ENCODE measurements at places on chromosomes 3 and 15. TPM values are rescaled to one million over a fixed set of nuclear protein-coding genes. Genes with fewer than 3 reads are reported as not detected.

The ANKRD63 gene
- not detected for total RNA-seq

GRCh38 chr15:35142578-35142977, 57.5 kb upstream of the NANOGP8 start:
- no peak overlapping the region for H3K27ac ChIP-seq
- no peaks in the 10 kb centered on the region for H3K4me1 ChIP-seq
- no peaks in the 10 kb centered on the region for H3K36me3 ChIP-seq
- H3K27me3 ChIP-seq = peaks cover 16% of the 10 kb centered on the region

GRCh38 chr3:101270149-101270548, 50.2 kb downstream of the IMPG2 start:
- no peak overlapping the region for H3K27ac ChIP-seq
- peaks cover 6% of the 10 kb centered on the region for H3K36me3 ChIP-seq
- H3K4me3 ChIP-seq = no peak overlapping the region
- DNase-seq = no peak
- no peaks in the 10 kb centered on the region for H3K4me1 ChIP-seq
- no peaks in the 10 kb centered on the region for H3K27me3 ChIP-seq

The CKMT1B gene
- total RNA-seq = 0.40 TPM

- H3K4me3 ChIP-seq = no peak overlapping the region
- H3K4me1 ChIP-seq = peaks cover 11% of the 10 kb centered on the region
- no peaks in the 10 kb centered on the region for H3K27me3 ChIP-seq
- DNase-seq = no peak
- H3K27ac ChIP-seq = no peak overlapping the region
- no peaks in the 10 kb centered on the region for H3K36me3 ChIP-seq
These were observed 10.1 kb upstream of the RTP4 start for GRCh38 chr3:187358068-187358467.

GRCh38 chr3:11803977-11804892, 42.5 kb downstream of the TAMM41 start:
- H3K27me3 ChIP-seq = no peaks in the 10 kb centered on the region
- H3K36me3 ChIP-seq = peaks cover 59% of the 10 kb centered on the region
- no peak overlapping the region for H3K4me3 ChIP-seq
- H3K27ac ChIP-seq = no peak overlapping the region
- DNase-seq = peak; percentile 68

GRCh38 chr3:188036375-188037194, 117.4 kb upstream of the LPP start:
- peaks cover 9% of the 10 kb centered on the region for H3K36me3 ChIP-seq
- H3K4me3 ChIP-seq = no peak overlapping the region
- no peak overlapping the region for H3K27ac ChIP-seq
- no peak for DNase-seq
- peaks cover 2% of the 10 kb centered on the region for H3K27me3 ChIP-seq

DNA sequence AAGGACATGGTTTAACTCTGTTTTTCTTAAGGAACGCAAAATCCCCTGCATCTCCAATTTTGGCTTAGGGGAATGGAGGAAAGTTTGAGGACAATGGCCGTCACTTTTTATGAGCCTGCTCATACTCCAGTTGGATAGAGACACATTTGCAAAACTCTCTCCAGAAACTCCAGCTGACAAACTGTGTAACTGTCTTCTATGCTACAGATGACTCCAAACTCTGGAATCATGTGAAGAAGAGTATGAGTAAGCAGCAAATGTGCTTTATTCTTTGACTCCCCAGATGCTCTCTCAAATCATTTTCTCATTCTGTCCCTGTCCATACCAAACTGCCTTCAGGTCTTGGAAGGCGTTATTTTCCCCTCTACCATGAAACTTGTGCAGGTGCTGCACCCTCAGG, 226.5 kb upstream of the GPR149 start:
- no peak overlapping the region for H3K27ac ChIP-seq
- H3K4me3 ChIP-seq = no peak overlapping the region
- H3K36me3 ChIP-seq = no peaks in the 10 kb centered on the region
- H3K27me3 ChIP-seq = no peaks in the 10 kb centered on the region
- no peaks in the 10 kb centered on the region for H3K4me1 ChIP-seq

GRCh38 chr3:134928392-134928791, 133.3 kb downstream of the EPHB1 start:
- no peak overlapping the region for H3K27ac ChIP-seq
- no peaks in the 10 kb centered on the region for H3K36me3 ChIP-seq
- no peak for DNase-seq
- peaks cover 30% of the 10 kb centered on the region for H3K4me1 ChIP-seq
- H3K27me3 ChIP-seq = peaks cover 26% of the 10 kb centered on the region

DNA sequence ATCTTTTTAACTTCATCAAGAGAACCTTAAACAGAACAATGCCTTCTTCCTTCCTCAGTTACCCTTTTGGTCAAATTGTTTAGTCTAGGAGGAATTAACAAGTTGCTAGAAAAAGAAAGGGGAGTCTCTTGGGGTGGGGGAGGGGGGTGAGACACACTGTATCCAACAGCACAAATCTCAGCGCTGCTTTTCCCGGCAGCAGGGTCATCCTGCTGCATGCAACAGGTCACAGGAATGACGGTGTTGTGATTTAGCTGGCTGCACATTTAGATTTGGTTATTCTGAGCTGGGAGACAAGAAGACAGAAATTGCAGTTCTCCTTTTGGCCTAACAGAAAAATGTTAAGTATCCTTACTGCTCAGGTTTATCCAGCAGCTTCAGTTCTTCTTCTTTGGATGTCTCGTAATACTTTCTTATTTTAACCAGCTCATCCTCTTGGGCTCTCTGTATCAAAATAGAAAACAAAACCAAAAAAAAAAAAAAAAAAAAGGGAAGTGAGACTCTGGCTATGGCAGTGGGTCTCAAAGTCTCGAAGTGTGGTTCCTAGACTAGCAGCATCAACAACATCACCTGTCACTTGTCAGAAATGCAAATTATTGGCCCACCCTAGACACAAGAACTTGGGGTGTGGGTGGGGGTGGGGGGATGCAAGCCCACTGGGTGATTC, 190.5 kb downstream of the GREM1 start:
- H3K27ac ChIP-seq = no peak overlapping the region
- H3K4me3 ChIP-seq = no peak overlapping the region
- no peaks in the 10 kb centered on the region for H3K36me3 ChIP-seq
- H3K27me3 ChIP-seq = no peaks in the 10 kb centered on the region
- no peak for DNase-seq

DNA sequence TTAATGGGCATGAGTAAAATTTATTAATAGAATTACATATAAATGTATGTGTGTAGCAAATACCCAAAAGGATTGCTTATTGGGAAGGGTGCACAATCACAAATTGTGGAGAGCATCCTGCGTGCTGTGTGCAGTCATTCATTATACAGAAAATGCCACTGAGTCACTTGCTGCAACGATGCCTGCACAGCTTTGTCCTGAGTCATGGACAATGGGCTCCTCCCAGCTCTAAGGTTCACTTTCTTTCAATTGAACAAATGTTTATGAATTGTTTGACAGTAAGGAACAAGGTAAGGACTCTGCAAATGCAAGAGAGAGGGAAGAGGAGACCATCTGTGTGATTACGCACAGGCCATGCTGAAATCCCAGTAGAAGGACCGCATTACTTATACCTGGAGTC, 18.7 kb downstream of the CFAP161 start:
- H3K27me3 ChIP-seq = peaks cover 7% of the 10 kb centered on the region
- H3K36me3 ChIP-seq = no peaks in the 10 kb centered on the region
- no peak overlapping the region for H3K4me3 ChIP-seq
- H3K4me1 ChIP-seq = peaks cover 2% of the 10 kb centered on the region
- DNase-seq = no peak

GRCh38 chr3:107841831-107842230, 249.0 kb downstream of the CD47 start:
- no peaks in the 10 kb centered on the region for H3K4me1 ChIP-seq
- peaks cover 2% of the 10 kb centered on the region for H3K27me3 ChIP-seq

DNA sequence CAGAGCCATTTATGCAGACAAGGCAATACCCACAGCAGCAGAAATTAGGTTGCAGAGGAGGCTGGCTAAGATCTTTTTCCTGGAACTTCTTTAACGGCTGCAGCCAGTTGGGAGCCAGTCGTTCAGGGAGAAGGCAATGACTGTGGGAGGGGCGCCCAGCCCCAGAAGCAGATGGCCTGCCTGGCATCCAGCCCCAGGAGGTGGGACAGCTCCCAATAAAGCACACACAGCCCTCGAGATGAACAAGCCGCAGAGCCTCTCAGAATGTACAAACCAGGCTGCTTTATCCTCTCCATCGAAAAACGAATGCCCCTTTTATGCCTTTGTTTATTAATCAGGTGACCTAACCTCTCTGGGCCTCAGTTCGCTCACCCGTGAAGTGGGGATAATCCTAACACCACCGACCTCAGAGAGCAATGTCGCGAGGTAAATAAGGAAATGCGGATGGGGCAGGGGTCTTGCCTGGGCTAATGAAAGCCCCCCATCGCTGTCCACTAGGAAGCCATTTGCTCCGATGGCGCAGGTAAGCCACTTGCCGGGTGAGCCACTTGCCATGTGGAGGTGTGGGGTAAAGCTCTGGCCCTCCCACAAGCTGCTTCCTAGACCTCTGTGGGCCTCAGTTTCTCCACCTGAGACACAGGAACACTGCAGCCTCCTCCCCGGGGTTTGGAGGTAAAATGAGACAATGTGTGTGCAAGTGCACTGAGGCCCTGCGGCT, 35.8 kb downstream of the MGLL start:
- H3K4me3 ChIP-seq = no peak overlapping the region
- H3K27ac ChIP-seq = no peak overlapping the region
- H3K27me3 ChIP-seq = peaks cover under 1% of the 10 kb centered on the region
- no peaks in the 10 kb centered on the region for H3K36me3 ChIP-seq
- H3K4me1 ChIP-seq = peaks cover 8% of the 10 kb centered on the region

DNA sequence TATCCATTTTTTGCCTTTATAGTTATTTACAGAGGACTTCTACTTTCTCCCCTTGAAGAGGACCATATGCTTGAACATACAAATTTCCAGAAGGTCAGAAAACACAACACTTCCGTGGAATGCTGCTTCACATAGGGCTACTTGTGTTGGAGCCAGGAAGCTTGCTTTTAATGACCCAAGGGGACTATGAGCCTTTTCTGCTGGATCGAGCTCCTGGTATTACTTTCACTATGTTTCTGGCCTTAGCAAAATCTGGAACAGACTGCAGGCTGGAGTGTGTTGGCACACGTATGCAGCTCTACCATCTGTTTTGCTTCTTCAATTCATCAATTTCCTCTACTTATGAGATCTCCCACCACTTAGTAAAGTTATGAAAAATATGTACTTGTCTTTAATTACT, 69.3 kb upstream of the CBLB start:
- peaks cover 13% of the 10 kb centered on the region for H3K36me3 ChIP-seq
- peaks cover 6% of the 10 kb centered on the region for H3K4me1 ChIP-seq
- H3K27me3 ChIP-seq = no peaks in the 10 kb centered on the region

The DCP1A gene
- 28.6 TPM for total RNA-seq

- peaks cover 3% of the 10 kb centered on the region for H3K27me3 ChIP-seq
- DNase-seq = no peak
- no peaks in the 10 kb centered on the region for H3K36me3 ChIP-seq
- no peaks in the 10 kb centered on the region for H3K4me1 ChIP-seq
- H3K27ac ChIP-seq = no peak overlapping the region
These were observed 210.3 kb upstream of the ONECUT1 start for GRCh38 chr15:53000409-53000808.

The SLC22A14 gene
- not detected for total RNA-seq

DNA sequence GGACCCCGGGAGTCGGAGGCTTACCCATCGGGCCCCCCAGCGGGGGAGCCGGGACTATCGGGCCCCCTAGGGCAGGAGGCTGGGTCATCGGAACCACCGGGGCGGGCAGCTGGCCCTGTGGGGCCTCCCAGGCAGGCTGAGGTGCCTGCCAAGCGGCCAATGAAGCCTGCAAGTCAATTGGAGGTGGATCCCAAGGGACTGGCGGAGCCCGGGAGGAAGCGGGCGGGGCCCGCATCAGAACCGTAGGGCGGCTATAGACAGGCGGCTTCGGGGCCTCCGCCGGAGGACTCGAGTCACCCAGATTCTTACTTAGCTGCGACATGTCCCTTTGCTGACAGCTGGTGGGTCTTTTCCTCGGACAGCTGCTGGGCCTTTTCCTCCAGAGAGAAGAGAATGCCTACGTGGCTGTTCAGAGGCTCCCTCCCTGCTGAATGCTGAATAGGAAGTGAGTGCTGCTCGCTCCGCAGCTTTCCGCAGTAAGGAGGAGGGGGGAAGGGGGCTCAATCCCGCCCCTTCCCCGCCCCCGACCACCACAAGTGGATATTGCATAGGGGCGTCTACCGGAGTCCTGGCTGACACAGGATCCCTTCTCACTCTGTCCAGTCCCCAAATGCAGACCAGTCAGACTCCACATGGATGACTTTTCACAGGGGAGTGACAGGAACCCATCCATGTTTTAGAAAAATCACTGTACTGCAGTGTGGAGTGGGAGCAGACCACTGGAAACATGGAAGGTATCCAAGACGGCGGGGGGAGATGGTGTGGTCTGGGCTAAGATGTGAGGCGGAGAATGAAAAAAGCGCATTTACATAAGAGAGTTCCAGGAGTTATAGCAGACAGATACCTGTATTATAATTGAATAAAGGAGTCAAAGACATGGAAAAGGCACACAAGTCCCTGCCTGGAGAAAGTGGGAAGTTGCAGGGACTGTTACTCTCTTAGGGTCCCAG, at the start of gene MAGEL2:
Gene MAGEL2 (minus strand): TSS at position 447 of the 950 bp plus-strand sequence. CDS start 125 bp downstream, at position 322.
- peaks cover 5% of the 10 kb centered on the region for H3K27me3 ChIP-seq
- no peaks in the 10 kb centered on the region for H3K4me1 ChIP-seq
- no peak for DNase-seq
- H3K27ac ChIP-seq = no peak within 1 kb of the TSS
- no peaks in the 10 kb centered on the region for H3K36me3 ChIP-seq

- no peak for DNase-seq
- no peaks in the 10 kb centered on the region for H3K27me3 ChIP-seq
- H3K27ac ChIP-seq = no peak overlapping the region
- H3K4me1 ChIP-seq = peaks cover 2% of the 10 kb centered on the region
- H3K4me3 ChIP-seq = no peak overlapping the region
These were observed 69.1 kb upstream of the MAGI1 start for GRCh38 chr3:66107855-66108254.

- H3K36me3 ChIP-seq = peaks cover 37% of the 10 kb centered on the region
- H3K4me3 ChIP-seq = no peak overlapping the region
- no peak overlapping the region for H3K27ac ChIP-seq
- no peaks in the 10 kb centered on the region for H3K27me3 ChIP-seq
These were observed 49.6 kb upstream of the SLC12A8 start for GRCh38 chr3:125262161-125262560.

DNA sequence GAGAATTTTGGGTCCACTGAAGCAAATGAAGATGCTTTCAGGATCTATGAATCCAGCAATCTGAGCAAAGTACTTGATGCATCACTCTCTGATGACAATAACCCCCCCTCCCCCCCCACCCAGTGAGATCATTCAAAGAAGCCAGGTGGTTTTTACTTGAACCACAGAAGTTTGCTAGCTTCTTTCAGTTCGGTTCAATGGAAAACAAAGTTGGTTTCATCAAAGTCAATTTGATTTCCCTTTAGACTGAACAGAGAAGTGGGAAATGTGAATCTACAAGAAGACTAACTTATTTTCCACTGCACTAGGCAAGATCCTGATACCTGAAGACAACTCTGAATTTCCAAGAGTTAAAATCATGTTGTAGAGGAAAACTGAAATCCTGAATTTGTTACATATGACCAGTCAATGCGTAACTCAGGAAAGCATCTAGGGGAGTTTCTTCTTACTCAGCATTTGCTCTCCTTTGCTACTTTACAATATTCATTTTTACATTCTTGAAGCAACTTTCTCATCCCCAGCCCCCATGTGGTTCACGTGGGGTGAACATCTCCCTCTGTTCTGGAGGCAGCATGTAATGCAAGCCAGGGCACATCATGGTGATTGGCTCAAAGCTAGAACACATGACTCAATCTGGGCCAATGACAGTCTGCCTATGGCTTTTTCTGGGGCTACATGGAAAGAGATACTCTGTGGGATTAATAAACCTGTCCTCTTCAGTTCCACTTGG, 572.6 kb downstream of the FOXP1 start:
- peak overlapping the region; percentile 89 for H3K27ac ChIP-seq
- H3K4me3 ChIP-seq = peak overlapping the region; percentile 52
- peak; percentile 78 for DNase-seq
- no peaks in the 10 kb centered on the region for H3K27me3 ChIP-seq

The POLR2M gene
- total RNA-seq = 66.5 TPM
